Stimulated activated CD8-positive, alpha-beta memory T cell treated with anti-CD3 and anti-CD28 coated beads, Interleukin-4, amount 100 ng/mL, for 24 hours (primary cell): ENCODE measurements at places on chromosomes 7 and 10.

DNA sequence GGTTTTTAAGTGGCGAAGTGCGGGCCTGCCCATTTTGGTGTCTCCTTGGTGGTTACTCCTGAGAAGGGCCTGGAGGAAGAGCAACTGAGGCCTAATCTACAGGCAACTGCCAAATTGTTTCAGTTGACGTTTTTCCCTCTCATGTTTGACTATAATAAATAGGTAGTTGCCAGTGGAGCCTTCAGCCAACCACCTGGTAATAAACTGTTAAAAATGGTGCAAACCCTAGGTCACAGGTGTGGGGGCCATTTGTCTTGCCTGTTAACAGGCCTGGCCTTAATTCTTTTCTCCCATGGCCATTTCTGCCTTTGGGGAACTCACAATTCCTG is 3.7 kb downstream of the IKZF1 start:
- DNase-seq = no peak

GRCh38 chr10:104582602-104582951 is 58.5 kb upstream of the SORCS3 start:
- DNase-seq = no peak

DNA sequence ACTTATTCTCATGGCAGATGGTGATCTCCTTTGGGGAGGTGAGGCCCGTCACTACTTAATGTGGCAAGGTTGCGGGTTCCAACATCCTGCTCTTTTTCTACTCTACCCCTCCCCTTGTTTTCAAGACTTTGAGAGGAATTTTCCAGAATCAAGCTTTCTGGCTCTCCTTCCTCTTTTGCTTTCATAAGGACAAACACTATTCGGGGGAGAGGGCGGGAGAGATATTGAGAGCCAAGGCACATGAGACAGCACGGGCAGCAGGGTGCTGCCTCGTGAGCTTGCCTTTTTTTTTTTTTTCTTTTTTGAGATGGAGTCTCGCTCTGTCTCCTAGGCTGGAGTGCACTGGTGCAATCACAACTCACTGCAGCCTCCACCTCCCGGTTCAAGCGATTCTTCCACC is 6.9 kb upstream of the PFKFB3 start:
- DNase-seq = no peak

DNA sequence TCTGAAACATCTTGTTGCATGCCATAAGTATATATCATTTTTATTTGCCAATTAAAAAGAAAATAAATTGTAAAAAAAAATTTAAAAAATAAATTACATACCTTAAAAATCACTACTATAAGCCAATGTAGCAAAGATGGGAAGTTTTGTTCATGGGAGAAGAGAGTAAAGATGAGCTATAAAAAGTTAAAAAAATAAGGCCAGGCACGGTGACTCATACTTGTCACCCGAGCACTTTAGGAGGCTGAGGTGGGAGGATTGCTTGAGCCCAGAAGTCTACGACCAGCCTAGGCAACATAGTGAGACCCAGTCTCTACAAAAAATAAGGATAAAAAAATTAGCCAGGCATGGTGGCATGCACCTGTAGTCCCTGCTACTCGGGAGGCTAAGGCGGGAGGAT is 8.4 kb upstream of the STK32C start:
- DNase-seq = no peak

GRCh38 chr7:150994141-150994837 is 3.5 kb downstream of the NOS3 start:
- DNase-seq = no peak

DNA sequence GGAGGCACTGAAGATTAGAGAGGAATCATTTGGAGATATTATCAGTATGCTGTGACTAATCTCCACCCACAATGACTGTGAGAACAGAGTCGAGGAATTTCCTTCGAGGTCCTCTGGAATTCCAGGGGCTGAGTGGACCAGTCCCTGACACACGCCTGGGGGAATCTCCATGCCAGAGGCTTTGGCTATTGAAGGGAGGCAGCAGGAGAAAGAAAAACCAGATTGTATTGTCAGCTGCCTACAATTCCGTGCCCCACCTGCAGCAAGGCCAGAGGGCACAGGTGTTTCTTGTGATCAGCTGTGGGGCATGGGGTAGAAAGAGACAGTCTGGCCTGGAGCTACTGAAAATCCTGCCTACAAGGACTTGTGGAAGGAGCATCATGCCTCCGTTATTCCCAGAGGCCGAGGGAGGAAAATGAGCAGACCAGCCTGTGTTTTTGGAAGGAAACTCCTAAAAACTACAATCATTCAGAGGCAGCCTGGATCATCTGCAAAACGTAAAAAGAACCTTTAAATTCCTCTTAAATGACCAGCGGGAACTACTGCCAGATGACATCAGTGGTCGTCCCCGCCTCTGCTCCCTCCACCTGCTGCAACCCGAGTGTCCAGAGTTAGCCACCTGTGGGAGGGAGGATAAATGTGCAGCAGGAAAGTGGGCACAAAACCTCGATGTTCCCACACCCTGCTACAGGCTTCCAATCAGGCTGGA is 25.4 kb upstream of the ANK3 start:
- no peak for DNase-seq

DNA sequence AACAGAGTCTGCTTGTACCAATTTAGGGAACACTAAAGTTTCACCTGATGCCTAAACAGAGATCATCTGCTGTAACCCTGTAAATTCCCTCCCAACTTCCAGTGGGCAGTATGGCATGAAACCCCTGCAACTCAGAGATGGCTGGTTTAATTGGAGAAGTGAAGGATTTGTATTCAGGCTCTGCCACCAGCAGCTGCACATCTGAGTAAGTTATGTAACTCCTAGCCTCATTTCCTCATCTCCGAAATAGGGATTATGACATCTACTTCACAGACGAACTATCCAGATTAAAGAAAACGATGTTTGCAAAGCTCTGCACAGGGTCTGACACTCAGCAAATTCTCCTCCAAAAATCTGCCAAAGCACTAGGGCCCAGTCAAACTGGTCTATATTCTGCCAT is 493.0 kb downstream of the KCNMA1 start:
- no peak for DNase-seq
